ENCODE measurements at places on chromosomes 16 and 17. TPM values are rescaled to one million over a fixed set of nuclear protein-coding genes. Genes with fewer than 3 reads are reported as not detected.

The KRTAP16-1 gene
- total RNA-seq: not detected

The FN3K gene
- total RNA-seq: 6.9 TPM

The SMIM5 gene
- 0.29 TPM for total RNA-seq

The PTX4 gene
- total RNA-seq: 0.29 TPM

The GSG1L gene
- not detected for total RNA-seq

All from smooth muscle cell of trachea (primary cell).